ENCODE measurements at places on chromosomes 4 and X.

DNA sequence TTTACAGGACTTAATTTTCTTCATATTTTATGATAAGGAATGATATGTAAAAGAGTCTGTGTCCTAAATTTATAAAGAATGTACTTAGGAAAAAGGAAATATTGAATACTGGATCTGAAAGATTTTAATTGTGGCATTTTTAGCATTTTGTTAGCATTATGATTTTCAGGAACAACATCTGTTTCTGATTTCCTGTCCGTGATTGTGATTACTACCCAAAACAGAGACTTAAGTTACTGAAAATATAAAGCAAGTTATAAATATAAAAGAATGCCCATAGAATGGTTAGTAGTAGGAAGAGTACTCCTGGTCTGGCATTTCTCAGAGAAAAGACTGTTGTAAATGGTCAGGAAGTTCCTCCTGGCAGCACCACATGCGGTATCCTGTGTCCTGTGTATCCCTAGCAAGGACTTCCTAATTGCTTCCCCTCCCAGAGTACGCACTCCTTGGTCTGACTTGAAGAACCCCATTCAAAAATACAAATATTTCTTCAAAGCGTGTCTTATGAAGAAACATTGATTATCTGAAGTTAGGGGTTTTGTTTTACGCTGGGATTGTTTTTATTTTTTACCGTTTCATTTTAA lies 88.9 kb downstream of the RS1 start:
- DNase-seq, result no peak

DNA sequence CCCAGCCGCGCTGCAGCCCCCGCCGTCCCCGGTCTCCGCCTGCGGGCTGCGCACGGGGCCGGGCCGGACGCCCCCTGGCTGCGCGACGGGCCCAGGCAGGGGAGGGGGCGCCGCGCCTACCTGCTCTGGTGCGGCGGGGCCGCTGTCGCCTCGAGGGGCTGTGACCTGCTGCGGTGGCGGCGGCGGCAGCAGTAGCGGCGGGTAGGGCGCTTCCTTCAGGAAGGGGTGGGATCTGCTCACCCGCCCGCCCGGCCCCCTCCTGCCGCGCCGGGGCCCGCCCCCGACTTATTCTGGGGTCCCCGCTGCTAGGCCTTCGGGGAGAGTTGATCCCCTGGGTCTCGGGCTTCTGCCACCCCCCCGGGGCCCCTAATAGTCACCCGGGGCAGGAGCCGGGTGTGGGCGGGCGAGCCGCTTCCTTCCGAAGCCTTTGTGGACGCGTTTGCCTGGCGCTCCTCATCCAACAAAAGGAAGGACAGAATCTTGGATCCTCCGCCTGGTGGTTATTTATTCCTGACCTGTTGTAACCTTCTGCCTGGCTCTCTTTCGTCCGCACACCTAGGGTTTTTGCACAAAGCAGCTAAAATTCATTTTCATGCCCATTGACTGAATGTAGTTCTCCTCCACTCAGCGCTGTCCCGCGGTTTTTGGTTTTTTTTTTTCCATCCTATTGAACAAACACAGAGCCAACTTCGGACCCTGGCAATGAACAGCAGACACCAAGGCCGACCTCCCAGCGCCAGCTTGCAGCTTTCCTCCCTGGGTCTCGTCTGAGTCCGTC lies at the start of gene TMEM150C:
Gene TMEM150C (minus strand): TSS at position 203 of the 778 bp plus-strand sequence. CDS start 57,331 bp downstream, outside the sequence.
- DNase-seq, result no peak

DNA sequence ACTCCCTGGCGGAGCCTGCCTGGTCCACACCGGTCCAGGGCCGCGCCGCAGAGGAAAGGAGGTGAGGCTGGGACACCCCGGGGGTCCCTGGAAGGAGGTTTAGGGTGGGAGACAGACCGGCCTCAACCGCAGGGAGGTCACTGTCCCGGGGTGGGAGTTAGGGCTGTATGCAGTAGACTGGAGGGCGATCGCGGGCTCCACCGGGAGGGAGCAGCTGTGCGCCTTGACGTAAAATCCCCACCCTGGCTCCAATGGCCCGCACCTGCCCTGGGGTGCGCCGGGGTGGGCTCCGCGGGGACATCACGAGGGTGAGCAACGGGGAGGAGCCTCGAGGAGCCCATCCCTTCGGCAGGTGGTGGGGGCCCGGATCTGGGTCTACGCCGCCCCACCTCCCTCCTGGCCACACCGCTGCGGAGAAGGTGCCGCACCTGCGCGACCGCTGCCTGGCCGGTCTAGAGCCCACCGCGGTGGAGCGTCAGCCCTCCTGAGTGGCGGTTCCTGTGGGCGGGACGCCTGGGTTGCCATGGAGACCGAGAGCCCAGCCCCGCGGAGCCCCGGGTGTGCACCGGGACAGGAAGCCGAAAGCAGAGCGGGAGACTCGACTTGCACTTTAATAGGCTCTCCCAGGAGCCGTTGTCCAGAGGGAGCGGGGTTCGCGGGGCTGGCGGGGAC lies 105.1 kb downstream of the ADRA2C start:
- DNase-seq, result peak; percentile 4

DNA sequence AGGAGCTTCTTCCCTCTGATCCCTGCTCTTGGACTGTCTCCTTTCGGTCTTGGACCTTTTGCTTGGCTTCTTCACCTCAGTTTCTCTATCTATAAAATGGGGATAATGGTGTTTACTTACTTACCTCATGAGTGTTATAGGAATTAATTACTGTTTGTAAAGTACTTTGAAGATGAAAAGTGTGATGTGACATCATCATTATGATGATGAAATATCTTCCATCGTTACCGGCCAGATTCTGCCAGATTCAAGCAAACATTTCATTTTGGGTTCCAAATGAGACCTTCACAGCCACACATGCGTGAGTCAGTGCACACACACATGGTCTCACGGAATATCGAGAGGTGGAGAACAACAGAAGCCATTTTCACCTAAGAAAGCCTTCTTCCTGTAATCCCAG lies 220.1 kb upstream of the RPL34 start:
- DNase-seq, result no peak

GRCh38 chr4:87419578-87420249 lies 2.7 kb upstream of the NUDT9 start:
- DNase-seq, result no peak

GRCh38 chr4:78610546-78611214 lies 59.1 kb downstream of the ANXA3 start:
- DNase-seq, result no peak

- no peak for DNase-seq
These were observed 336.4 kb upstream of the SLIT2 start for GRCh38 chr4:19915276-19915675.

GRCh38 chr4:158769175-158769921 lies 522 bp downstream of the FNIP2 start:
- peak; percentile 67 for DNase-seq

GRCh38 chr4:78437608-78438088 lies 113.9 kb upstream of the ANXA3 start:
- no peak for DNase-seq

DNA sequence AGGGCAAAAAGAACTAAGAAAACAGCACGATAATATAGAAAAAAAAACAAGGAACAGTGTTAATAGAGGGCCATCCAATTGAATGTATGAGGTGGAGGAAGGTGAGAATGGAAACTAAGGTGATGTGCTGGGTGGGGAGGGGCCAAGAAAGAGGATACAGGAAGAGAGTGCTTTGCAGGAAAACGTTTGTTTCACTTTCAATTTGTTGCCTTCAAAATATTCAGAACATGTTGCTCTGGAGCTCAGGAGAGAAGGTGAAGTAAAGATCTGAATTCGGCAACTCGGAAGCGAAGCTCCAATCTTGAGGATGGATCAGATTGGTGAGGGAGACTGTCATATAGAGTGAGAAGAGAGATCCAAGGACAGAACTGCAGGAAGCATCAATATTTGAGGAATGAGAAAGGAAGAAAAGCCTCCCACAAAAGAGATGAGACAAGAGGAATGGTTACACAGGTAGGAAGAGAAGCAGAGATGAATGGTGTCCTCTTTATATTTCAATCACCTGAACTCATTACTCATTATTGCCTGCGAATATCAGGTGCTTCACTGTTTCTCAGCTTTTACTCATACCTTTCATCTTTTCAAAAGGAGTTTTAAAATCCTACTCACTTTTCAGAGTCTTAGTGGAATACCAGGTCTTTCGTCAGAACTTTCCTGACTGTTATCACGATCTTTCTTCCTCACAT lies 14.7 kb upstream of the SEC24D start:
- no peak for DNase-seq

DNA sequence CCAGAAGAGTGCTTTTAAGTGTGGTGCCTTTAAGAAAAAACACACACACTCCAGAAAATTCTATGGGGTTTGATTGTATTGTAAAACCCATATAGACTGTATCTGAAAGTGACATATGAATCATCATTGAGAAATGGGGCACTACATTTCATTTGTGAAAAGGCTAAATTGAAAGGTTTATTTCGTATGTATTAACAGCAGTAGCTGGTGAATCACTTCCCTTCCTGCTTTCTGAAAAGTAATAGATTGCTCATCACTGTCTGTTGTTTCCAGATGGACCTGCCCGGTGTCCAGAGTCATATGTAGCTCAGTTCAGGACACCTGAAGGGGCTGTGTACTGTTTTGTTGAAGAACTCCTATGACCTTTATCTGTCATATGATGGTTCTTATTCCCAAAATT lies 28.1 kb upstream of the HPRT1 start:
- no peak for DNase-seq

GRCh38 chr4:156442912-156443311 lies 489.2 kb upstream of the CTSO start:
- DNase-seq, result no peak

DNA sequence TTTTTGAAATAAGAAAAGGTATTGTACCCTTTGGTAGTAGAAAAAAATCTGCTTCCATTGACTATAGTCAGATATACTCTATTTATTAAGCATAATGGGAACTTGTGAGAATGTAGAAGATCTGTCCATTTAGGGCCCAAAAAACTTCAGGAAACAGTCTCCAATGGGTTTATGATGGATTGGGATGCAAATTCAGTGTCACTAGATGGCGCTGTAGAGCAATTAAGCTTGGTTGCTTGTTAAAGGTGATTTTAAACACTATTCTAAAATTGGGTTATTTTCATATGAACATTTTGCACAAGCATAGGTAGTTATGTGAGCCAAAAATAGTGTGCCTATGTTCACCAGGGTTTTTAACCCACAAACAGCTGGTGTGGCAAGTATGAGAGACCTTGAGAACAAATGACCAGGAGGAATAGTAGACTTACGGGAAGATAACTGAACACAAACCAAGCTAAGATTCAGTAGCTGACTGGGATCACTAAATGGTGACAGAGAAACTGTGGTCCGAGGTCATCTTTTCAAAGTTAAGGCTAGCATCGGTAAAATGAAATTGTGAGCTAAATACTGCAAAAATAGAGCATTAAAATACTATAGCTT lies 80.3 kb upstream of the LSM6 start:
- DNase-seq, result no peak

GRCh38 chr4:119493419-119493818 lies 135.2 kb downstream of the PDE5A start:
- no peak for DNase-seq

DNA sequence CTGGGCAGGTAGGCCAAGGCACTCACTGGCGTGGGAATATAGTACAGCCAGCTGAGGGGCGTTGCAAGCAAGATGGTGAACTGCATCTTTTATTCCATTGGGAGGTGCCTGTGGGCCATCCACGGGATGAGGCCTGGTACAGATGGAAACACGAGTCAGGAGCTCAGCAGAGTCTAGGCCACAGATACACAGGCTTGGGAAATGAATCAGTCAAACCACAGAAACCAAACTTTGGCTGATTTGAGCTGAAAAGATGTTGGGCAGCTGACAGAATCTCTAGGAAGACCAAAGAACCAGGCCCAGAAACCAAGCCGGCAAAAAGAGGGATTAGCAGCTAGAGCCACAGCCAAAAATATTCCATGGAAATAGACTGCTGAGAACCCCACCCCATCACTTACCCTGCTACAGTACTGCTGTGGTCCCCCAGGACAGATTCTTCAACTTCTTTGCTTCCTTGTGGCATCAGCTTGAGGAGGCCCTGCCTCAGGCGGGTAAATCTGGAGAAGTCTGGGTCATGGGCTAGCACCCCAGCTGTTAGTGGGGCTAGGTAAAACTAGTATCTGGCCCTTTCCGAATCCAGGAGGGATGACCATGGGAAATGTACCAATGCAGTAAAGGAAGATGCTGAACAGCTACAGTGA lies 75.4 kb downstream of the TMEM131L start:
- no peak for DNase-seq

GRCh38 chr4:148443512-148444295 lies 1.5 kb upstream of the NR3C2 start:
- no peak for DNase-seq

GRCh38 chr4:150259861-150260567 lies 181.8 kb downstream of the DCLK2 start:
- DNase-seq, result no peak

DNA sequence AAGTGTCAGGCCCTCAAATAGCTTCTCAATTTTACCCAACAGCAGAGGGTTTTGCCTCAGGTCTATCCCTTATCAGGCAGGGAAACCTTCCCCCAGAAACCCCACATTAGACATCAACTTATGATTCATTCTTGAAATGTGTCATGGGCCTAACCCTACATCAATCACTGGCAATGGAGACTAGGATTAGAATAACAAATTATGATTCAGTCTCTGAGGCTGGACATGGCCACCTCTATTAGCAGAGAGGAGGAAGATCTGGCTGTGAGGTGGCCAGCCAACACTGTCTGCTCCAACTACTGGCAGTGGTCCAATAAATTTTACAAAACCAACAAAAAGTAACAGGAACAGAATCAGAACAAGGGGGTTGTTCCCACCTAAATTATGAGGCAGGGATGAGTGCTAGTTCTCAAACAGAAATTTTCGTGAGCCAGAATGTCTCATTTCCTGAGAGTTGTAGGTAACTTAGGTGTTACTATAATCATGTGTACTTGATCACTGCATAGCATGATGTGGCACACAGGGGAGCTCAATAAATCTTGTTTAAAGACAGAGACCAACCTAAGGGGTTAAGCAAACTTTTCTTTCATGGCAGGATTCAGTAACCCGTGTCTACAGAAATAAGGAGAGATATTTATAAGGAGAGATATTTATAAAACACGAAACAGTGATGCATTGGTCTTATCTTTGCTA lies 126.8 kb downstream of the NFKB1 start:
- no peak for DNase-seq

DNA sequence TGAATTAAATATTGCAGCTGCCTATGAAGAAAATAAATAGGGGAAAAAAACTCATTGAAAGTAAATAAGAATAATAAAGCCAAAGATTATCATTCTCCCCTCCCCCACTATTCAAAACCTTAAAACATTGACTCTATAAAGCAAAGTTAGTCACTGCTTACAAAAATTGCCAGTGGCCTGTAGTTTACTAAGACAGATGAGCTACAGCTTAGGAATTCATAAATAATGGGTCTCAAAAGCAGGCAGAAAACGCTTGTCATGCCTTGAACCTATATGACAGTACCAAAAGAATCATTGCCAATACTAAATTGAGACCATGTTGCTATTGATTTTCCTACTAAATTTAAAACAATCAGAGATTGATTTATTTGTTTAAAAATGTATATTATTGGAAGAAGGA lies 78.9 kb downstream of the SLC10A7 start:
- DNase-seq, result no peak

- DNase-seq, result no peak
These were observed 17.9 kb downstream of the COQ2 start for GRCh38 chr4:83266689-83267088.
